ENCODE measurements at places on chromosomes 11 and 22.
A peak's percentile ranks its signal among the peaks of the same experiment; 100 is the strongest.

DNA sequence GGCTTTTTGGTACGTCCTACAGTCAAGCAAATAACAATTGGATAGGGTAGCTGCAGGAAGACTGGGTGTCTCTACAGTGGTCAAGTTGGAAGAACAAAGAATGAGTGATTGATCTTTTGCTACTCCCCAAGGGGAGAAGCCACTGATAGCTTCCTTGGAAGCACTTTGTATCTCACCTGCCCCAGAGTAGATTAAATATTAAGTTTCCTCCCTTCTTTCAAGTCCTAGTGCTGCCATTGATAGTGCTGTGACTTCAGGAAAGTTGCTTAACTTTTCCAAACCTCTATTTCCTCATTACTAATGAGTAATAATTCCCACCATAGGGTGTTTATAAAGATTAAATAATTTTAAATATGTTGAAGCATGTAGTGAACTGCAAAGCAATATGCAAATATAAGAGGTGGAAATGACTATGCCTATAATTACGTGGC is 35.6 kb upstream of the EHF start:
- DNase-seq = no peak

DNA sequence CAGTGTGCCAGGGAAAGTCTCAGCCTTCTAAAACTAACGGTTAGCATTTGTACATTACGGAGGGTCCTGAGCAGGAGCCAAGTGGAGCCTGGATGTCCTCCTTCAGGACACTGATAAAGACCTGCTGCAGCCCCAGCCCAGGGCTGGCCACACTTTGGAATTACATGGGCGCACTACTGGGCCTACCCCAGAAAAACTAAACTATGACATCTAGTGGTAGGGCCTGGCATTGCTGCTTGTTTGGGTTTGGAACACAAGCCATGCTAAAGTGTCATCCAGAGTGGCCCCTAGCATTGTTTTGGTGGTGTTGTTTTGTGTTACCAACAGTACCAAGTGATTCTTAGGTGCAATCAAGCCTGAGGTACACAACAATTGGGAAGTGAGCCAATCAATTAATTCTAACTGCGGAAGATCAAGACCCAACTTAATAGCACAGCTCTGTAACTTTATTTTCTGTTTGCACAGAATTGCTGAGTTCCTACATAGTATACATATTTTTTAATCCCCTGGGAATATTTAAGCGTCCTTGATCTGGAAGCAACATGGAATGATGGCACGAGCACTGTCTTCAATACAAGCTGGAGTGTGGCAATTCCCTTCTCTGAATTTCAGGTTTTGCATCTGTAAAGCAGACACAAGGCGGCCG is 340.7 kb downstream of the LARGE1 start:
- peak; percentile 3 for DNase-seq

GRCh38 chr11:131866535-131867400 is 496.4 kb downstream of the NTM start:
- no peak for DNase-seq

GRCh38 chr11:121611242-121611641 is 158.5 kb upstream of the SORL1-AS1 start:
- DNase-seq = no peak

DNA sequence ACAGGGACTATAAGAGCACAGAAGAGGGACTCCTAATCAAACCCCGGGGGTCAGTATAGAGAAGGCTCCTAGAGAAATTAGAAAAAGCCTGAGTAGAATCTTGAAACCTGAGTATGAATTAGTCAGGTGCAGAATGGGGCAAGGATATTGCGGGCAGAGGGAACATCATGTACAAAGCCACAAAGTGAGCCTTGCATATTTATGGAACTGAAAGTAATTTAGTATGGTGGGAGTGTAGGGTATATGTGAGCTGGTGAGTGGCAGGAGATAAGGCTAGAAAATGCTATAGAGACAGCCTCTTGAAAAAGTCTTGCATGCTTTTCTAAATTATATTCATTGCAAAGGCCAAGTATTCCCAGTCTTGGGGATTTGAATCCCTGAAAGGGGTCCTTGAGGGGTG is 93.7 kb downstream of the STIM1 start:
- no peak for DNase-seq

DNA sequence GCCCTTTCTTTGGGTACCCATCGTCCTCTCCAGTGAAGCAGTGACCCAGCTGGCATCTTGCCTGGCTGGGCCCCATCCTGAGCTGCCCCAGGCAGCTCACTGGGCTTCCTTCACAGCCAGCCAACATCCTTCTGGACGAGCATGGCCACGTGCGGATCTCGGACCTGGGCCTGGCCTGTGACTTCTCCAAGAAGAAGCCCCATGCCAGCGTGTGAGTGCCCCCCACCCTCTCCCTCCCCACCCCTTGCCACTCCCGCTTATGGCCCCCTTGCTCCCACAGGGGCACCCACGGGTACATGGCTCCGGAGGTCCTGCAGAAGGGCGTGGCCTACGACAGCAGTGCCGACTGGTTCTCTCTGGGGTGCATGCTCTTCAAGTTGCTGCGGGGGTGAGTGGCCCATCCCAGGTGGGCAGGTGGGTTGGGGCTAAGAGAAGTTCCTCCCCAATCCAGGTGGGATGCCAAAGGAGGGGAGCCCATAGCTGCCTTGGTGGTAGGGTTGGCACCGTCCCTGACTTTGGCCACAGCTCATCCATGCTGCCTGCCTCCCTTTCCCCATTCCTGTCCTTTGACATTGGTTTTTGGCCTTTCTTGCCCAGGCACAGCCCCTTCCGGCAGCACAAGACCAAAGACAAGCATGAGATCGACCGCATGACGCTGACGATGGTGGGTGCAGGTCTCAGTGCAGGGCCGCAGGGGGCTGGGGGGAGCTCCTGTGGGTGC is 6.8 kb upstream of the ANKRD13D start:
- DNase-seq = no peak

DNA sequence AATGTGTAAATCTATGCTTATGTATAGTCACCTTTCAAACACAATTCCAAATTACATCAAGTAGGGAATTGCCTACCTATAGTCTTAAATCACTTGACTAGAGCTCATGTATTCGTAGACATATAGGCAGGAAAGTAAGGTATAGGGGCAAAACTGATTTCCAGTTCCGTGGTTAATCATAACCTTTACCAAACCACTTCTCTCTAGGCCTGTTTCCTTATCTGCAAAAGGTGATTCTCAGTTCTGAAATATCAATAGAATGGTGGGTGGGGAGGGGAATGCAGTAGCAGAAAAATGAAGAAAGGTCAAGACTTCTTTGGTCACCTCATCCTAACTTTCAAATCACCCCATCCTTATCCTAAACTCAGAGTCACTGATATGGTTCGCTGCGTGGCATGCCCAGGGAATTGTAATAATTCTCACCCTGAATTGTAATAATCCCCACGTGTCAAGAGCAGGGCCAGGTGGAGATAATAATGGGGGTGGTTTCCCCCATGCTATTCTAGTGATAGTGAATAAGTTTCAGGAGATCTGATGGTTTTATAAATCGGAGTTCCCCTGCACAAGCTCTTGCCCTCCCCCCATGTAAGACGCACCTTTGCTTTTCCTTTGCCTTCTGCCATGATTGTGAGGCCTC is 1.9 kb upstream of the ANO5 start:
- no peak for DNase-seq

DNA sequence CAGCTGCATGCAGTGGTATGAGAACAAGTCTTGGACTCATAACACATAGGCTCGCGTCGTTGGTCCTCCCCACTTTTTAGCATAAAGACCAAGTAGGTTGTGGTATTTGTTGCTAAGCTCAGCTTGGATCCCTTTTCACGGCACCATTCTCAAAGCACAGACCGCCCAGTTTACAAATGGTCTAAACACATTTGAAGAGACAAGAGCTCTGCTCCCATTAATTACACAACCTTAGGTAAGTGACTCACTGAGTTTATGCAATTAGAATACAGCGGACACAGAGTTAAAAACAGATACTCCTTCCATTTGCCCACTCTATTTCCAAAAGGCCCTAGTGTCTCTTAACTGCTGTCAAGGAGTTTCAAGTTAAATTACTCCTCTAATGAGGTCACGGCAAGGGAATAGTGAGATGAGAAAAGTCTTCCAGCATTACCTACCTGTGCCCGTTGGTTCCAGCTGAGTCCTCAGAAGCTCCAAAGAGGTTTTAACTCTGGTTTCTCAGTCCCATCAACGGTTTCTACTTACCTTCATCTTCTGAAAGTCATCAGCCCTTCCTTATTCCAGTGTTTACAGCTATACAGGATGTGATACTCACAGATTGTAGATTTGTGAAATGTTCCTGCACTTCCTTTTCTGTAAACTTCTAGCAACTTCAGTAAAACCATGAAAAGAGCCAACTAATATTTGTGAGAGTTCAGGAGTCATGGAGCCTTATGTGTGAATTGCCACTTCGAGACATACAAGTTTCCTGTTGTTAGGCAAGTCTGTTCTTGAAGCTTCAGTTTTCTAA is at the start of gene MS4A6A:
Gene MS4A6A, minus strand, starts transcription at position 543 of the 790 bp plus-strand sequence. CDS start 1,356 bp downstream, outside the sequence.
- DNase-seq = no peak

DNA sequence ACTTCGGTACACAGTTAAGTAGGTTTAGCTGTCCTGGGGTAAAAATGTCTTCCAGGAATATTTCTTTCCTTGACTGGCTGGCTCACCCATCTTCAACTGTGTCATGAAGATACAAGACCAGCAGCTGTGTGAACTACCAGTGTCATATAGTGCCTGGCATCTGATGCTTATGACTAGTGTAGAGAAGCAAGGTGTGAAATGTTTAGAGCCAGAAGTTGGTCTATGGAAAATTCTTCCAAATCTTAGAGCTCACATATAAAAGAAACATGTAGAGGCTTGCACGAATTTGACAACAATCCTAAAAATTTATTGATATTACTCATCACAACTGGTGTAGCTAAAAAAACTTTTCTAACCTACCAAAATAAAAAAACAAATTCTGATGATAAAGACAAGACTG is 54.4 kb downstream of the ARL14EP start:
- DNase-seq = no peak

GRCh38 chr22:23452231-23453010 is 127.7 kb downstream of the IGLL1 start:
- no peak for DNase-seq

DNA sequence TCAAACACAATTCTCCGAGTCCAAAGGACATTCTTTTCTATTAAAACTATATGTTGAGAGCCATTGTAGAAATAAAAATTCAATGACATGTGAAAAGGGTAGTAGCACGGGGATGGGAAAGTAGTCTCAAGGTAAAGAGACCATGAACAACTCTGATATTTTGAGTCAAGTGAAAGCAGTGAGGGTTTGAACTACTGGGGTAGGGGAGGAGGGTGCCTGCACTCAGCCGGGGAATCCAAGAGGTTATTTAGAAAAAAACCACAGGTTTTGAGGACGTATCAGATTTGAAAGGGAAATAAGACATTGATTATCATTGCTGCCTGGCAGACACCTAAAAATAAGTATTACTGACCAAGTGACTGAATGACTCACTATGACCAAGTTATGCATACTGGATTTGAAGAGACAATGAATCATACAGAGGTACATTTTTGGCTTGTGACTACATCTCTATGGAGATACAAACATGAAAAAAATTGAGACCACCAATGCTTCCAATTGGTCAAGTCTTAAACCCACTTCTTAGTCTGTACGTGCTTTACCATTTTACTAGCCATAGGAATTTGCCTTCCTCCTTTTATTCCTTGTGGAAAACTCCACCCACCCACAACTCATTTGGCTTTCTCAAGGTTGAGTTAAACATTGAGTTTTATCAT is 2.2 kb upstream of the OR52H1 start:
- no peak for DNase-seq

- DNase-seq = no peak
Measured at GRCh38 chr11:46003572-46003971, 81.1 kb downstream of the LARGE2 start.

GRCh38 chr22:28856095-28856455 is 27.3 kb upstream of the ZNRF3 start:
- no peak for DNase-seq

DNA sequence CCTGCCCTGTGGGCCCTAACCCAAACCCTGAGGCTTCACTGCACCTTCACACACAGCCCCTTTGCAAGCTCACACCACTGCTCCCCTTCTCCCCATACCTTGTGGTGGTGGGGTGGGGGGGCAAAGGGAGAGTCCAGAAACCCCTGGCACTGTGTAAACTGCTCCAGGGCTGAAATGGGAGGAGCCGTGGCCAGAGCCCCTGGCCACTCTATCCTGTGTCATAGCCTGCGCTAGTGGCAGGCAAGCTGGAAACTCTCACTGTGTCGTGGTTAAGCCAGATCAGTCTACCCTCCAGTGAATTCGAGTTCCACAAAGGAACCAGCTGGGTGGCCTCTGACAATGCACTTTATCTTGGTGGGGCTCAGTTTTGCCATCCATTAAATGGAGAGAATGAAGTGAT is 8.4 kb upstream of the SYT13 start:
- DNase-seq = no peak

GRCh38 chr11:93689240-93689639 is 27.8 kb downstream of the CEP295 start:
- no peak for DNase-seq

- DNase-seq = no peak
Measured at GRCh38 chr11:61541598-61541997, 33.0 kb downstream of the LRRC10B start.

DNA sequence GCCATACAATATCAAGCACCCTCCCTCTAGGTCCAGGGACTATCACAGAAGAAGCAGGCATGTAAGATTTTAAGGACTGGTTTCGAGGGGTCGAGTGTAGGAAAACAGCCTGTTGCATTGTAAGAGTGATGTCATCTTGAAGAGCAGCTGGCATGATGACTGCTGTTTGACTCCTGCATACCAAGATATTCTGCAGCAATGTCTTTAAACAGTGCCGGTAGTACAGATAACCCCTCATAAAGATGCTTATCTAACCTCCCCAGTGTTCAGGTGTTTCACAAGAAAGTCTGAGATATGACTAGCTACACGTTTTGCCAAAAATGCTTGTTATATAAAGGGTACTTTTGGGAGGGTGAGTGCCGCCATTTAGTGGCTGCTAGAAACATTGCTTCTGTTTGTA is 12.0 kb downstream of the FAM111A start:
- DNase-seq = no peak

DNA sequence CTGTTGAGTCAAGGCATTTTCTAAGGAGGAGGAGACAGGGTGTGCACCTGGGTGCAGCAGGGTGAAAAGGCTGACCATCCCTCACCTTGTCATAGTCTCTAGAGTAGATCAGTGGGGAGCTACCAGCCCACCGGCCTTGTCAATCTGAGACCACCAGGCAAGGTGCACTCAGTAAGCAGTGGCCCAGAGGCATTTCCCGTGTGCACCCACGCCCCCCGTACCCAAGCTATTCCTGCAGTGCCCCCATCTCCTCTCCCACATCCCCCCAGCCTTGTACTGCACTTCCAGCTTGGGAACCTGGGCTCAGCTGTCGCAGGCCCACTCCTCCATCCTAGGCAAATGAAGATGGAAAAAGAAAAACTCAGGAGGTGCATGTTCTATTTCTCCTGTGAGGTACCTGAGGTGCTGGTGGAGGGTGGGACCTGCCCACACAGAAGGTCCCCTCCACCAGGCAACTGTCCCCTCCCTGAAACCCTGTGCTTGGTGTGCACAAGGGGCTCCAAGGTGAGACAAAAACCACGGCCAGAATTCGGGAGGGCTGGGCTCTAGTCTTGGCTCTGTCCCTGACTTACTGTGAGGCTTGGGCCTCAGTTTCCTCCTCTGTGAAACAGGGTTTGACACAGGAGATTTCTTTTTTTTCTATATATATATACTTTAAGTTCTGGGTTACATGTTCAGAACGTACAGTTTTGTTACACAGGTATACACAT is 8.4 kb downstream of the P2RY2 start:
- no peak for DNase-seq

Measured in stimulated activated CD8-positive, alpha-beta memory T cell treated with anti-CD3 and anti-CD28 coated beads, Interleukin-7, amount 100 ng/mL, for 24 hours (primary cell).